ENCODE measurements at places on chromosomes 1 and 21. TPM values are rescaled to one million over a fixed set of nuclear protein-coding genes. Genes with fewer than 3 reads are reported as not detected.

DNA sequence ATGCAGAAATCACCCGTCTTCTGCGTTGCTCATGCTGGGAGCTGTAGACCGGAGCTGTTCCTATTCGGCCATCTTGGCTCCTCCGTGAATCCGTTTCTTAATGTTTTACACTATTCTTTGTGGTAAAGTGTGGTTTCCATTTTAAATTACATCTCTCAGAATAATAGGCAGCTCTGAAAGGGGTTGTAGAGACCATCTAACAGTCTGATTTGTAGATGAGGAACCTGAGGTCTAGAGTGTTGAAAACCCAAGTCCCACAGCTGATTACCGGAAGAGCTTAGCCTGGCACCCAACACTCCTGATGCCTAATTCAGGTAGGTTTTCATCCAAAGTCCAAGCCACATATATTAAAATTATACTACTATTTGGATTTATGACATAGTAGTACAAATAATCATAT, 144.0 kb downstream of the LEPR start:
- no peaks in the 10 kb centered on the region for H3K27me3 ChIP-seq
- H3K36me3 ChIP-seq: peaks cover 5% of the 10 kb centered on the region
- no peak for DNase-seq
- H3K27ac ChIP-seq: no peak overlapping the region
- H3K4me3 ChIP-seq: no peak overlapping the region
- H3K4me1 ChIP-seq: no peaks in the 10 kb centered on the region

GRCh38 chr1:208855403-208855802, 611.2 kb upstream of the PLXNA2 start:
- H3K4me3 ChIP-seq: no peak overlapping the region
- no peak for DNase-seq
- no peak overlapping the region for H3K27ac ChIP-seq

- H3K27ac ChIP-seq: no peak overlapping the region
- no peaks in the 10 kb centered on the region for H3K36me3 ChIP-seq
- H3K4me3 ChIP-seq: no peak overlapping the region
- no peak for DNase-seq
- H3K4me1 ChIP-seq: no peaks in the 10 kb centered on the region
These were observed 577.6 kb downstream of the MATN1 start for GRCh38 chr1:30145723-30146303.

DNA sequence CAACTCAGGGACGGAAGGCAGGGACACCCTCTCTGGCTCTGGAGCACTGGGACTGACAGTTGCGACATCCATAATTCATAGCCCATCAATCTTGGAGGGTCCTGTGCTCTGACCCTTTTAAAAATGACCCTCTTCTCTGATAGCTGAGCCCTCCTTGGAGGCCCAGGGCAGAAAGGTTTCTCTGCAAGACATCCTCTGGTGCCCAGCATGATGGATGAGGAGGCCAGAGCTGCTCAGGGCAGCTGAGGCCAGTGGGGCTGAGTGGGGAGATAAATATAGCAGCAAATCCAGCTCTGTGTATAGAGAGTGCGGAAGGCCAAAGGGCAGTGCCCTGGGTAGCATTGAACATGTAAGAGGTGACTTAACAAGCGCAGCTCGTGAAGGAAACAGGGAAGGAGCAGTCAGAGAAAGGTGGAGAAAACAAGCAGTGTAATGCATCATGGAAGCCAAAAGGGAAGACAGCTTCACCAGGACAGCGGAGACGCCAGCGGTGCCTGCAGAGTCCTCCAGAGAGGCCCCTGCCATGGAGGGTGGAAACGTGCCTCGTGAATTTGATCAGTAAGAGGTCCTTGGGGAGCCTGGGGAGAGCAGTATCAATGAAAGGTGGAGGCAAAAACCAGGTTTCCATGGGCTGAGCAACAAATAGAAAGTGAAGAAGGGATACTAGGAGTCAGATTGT, 50.4 kb upstream of the FMOD start:
- no peaks in the 10 kb centered on the region for H3K36me3 ChIP-seq
- peaks cover 14% of the 10 kb centered on the region for H3K4me1 ChIP-seq
- H3K27ac ChIP-seq: peak overlapping the region; percentile 79
- DNase-seq: no peak
- no peak overlapping the region for H3K4me3 ChIP-seq
- no peaks in the 10 kb centered on the region for H3K27me3 ChIP-seq

- H3K4me3 ChIP-seq: peak overlapping the region; percentile 13
- H3K36me3 ChIP-seq: no peaks in the 10 kb centered on the region
- peaks cover 17% of the 10 kb centered on the region for H3K4me1 ChIP-seq
- peak overlapping the region; percentile 61 for H3K27ac ChIP-seq
- no peaks in the 10 kb centered on the region for H3K27me3 ChIP-seq
These were observed 67.5 kb downstream of the PSMG1 start for GRCh38 chr21:39115576-39116235.

- H3K4me1 ChIP-seq: no peaks in the 10 kb centered on the region
- H3K27ac ChIP-seq: no peak overlapping the region
- no peaks in the 10 kb centered on the region for H3K36me3 ChIP-seq
These were observed 149.5 kb upstream of the B3GALT2 start for GRCh38 chr1:193335806-193336428.

- H3K27me3 ChIP-seq: no peaks in the 10 kb centered on the region
- H3K36me3 ChIP-seq: no peaks in the 10 kb centered on the region
- H3K4me3 ChIP-seq: no peak overlapping the region
- DNase-seq: no peak
- H3K27ac ChIP-seq: no peak overlapping the region
These were observed 3.9 kb upstream of the RBM15 start for GRCh38 chr1:110335265-110335664.

DNA sequence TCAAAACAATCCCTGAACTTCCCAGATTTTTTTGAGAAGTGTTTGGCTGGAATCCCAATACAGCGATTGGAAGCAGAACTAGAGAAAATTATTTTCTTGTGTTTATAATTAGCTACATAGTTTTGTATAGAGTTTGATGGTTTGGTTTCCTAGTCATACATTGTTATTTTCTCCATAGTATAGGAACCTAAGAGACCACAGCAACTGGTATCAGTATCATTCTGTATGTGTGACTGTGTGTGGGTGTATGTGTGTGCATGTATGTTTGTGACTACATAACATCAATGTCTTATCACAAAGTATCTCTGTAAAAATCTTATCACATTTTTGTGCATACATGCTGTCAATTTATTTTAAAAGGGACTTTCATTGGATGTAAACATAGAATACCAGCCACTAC, 780.5 kb downstream of the MRPL39 start:
- H3K4me1 ChIP-seq: no peaks in the 10 kb centered on the region
- H3K4me3 ChIP-seq: no peak overlapping the region
- no peaks in the 10 kb centered on the region for H3K36me3 ChIP-seq
- no peak for DNase-seq
- no peak overlapping the region for H3K27ac ChIP-seq

DNA sequence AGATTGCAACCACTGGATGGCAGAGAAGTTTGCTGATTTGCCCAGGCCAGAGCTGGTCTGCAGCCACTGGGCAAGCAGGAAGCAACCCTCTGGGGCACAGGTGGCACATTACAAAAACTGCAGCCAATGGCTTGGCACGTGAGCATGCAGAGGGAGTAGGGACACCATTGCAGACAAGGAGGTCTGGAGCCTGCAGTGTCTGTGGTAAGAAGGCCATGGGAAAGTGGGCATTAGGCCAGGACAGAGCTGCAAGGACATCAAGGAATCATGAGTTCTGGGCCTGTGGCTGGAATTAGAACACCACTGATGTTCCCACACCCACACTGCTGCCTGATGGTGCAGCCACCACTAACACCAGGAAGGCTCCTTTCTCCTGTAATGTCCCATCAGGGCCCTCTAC, 113.0 kb downstream of the TSEN15 start:
- H3K27me3 ChIP-seq: no peaks in the 10 kb centered on the region
- DNase-seq: no peak
- no peak overlapping the region for H3K27ac ChIP-seq

DNA sequence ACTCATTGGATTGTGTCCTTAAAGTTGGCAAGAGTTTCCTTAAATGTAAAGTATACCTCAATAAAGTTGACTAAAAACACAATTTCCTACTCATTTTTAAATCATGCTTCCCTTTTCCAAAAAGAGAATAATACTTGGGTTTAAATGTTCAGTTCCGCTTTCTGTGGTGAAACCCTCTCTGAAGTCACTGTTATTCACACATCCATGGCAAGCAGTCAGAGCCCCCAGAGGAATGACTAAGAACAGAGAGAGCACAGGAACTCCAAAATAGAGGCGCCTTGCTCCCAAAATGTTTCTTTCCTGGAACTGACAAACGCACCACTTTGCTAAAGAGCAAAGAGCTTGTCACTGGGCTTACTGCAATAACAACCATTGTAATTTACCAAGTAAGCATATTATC, 142.5 kb downstream of the TIAM1 start:
- peak overlapping the region; percentile 53 for H3K27ac ChIP-seq
- H3K4me3 ChIP-seq: no peak overlapping the region
- no peaks in the 10 kb centered on the region for H3K36me3 ChIP-seq
- H3K27me3 ChIP-seq: no peaks in the 10 kb centered on the region
- peak; percentile 82 for DNase-seq
- H3K4me1 ChIP-seq: no peaks in the 10 kb centered on the region

GRCh38 chr21:37871121-37871862, 45.0 kb downstream of the KCNJ6 start:
- no peak overlapping the region for H3K4me3 ChIP-seq

The ACTA1 gene
- total RNA-seq: not detected

The KPRP gene
- total RNA-seq: not detected

The CD52 gene
- total RNA-seq: not detected

The LPAR3 gene
- not detected for total RNA-seq

The LMX1A gene
- total RNA-seq: 1.7 TPM

Measured in ascending aorta (tissue), 2 donors.